IPS-NIHi11 (cell line): ENCODE measurements at places on chromosomes 6 and 20.

DNA sequence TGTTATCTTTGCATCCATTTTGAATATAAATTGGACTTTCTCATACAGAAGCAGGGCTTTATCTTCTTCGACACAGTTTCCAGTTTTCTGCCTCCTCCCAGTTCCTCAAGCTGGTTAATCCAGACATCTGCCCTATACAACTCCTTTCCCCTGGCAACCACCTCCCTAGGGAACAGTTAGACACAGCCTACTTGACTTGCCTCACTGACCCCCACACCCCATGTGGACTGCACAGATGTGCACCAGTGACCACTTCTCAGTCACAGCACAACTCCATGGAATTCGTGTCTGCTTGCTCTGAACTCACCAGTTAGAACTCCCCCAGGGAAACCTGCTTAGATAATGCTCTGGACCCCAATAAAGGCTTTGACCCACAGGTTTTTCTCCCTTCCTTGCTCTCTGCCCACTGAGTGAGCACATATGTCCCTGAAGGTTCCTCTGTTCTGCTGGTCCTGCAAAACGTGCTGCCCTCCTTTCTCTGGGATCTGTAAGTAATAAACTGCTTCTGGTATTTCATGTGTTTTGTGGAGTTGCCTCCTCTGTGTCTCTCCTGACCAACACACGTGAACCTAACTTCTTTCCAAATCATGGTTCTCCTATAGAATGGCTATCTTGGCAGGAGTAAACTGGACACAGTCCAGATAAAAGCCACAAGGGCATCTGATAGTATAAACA, 351.2 kb downstream of the CD83 start:
- DNase-seq: no peak

DNA sequence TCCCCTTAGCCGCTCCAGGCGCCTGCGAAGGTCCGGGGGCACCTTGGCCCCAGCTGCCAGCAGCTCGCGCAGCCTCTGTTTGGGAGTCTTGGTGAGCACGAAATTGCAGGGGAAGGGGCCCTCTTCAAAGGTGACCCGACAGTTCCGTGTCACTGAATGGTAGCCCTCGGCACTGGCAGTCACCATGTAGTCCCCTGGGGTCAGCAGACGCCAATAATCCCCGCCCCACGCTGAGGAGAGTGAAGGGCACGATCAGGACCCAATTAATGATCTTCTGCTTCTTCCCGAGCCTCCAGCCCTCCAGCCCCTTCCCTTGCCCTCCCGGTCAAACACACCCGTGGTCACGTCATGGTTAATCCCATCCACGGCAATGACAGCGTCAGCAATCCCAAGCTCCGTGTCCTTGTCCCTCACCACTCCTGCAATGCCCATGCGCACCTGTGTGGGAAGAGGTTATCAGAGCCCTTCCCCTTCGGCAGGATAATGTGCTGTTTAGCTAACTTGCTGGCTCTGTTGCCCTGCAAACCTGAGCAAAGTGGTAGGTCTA, 6.2 kb downstream of the CPXM1 start:
- DNase-seq: no peak

DNA sequence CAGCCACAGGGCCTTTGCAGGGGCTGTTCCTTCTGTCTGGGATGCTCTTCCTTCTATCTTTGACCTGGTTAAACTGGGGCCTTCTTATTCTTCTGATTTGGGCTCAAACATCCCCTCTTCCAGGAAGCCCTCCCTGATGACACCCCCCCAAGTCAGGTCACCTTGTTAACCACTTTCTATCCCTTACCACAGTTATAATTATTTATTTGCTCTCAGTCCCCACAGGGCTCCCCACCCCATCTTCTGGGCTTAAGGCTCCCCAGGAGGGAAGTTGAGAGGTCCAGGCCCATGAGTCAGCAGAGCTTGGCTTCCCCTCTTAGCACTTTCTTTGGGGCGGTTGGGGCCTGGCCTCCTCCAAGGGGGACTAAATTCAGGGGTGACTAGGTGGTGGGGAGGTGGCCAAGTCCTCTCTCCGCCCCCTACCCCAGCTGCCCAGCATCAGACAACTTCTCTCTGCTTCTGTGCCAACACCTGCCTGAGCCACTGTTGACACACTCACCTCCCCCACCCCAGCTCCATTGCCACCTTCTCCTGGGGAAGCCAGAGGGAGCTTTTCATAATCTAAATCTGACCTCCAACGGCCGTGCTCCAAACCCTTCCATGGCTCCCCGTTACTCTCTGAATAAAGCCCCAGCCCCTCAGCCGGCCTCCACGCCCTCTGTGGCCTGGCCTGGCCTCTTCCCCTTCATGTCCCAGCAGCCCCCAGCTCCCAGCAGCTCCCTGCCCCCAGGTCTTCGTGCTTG, 70.0 kb downstream of the CEBPB start:
- DNase-seq: no peak

DNA sequence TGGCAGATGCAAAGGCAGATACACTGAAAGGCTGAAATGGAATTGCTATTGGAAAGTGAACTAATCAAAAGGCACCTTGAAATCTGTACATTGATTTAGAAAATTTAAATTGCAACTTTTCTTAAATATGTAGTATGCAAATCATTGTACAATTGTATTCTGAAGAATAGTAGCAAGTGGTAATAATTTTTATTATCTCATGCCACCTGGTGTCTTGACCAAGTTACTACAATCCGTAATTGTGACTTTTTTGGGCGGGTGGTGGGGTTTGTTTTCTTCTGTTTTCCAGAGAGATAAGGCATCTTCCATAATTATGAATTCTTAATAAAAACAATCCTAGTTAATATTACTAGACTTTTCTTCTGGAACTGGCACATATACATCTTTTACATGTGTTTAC, 12.5 kb upstream of the BCKDHB start:
- DNase-seq: peak; percentile 33

DNA sequence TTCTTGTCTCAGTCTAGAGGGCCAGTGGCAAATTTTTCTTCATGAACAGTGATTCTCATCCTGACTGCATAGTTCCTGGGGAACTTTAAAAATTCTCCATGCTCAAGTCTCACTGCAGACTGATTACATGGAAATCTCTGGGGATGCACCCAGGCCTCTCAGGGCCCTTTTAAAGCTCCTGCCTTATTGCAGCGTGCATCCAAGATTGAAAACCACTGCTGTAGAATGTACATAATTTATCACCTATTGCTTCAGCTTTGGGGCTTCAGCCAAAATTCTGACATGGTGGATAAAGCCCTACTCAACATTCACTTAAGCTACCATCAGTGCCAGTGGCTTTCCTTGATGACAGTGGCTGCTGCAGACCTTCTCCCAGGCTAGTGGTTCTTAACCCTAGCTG, 143.8 kb downstream of the BTBD3 start:
- no peak for DNase-seq

- no peak for DNase-seq
Observed at GRCh38 chr6:149729824-149730223, 11.9 kb upstream of the LATS1 start.
